ENCODE measurements at places on chromosomes 1 and 21. TPM values are rescaled to one million over a fixed set of nuclear protein-coding genes. Genes with fewer than 3 reads are reported as not detected.

Gene RAB42
- 1.4 TPM for total RNA-seq

Gene DNAJC6
- 2.0 TPM for total RNA-seq

Gene USH2A
- 2.7 TPM for total RNA-seq

DNA sequence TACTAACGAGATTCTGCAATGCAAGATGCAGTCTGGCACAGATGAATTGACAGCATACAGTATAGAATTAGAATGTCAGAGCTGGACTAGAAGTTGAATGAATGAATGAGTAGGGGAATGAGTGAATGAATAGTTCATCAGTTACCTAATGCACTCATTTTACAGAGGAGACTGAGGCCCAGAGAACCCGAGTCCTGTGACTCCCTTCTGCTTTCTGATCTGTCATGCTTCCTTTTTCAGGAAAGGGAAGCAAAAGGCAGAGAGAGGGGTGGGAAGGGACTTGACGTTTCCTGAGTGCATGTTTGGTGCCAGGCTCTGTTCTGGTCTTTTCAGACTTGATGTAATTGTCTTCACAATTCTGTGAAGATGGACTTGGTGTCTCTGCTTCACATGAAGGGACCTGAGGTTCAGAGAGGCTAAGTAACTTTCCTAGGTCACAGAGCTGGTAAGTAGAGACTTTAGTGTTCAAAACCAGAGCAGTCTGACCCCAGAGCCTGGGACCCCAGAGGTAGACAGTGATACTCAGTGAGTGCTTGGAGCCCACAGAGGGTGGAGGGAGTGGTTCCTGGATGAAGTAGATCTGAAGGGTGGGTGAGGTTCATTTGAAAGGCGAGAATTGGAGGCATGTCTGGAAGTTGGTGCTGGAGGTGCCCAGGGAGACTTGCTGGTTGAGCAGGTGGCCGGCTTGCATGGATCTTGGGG lies 8.0 kb upstream of the MEX3A start:
- no peak for DNase-seq

GRCh38 chr1:180376800-180377199 lies 125.6 kb downstream of the ACBD6 start:
- DNase-seq: no peak

- no peak for DNase-seq
Observed at GRCh38 chr1:22452481-22452957, 868 bp downstream of the ZBTB40 start.

Gene KIF2C
- 1.00 TPM for total RNA-seq

Gene LAMB3
- 5.0 TPM for total RNA-seq

DNA sequence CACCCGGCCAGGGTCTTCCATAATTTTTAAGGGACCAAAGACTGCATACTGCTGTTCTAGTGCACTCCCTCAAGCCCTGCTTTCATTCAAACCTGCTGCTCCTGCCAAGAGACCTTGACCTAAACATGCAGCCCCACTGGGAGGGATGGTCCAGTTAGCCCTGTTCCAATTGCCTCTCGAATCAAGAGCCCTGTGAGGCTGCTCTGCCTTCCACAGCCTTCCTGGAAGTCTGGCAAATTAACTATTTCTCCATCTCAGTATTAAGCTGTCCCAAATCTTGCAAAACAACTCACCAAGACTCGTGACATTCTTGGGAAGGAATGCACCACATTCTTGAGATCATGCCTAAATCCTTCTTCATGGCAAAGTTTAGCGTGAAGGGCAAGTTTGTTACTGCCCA lies 231.3 kb downstream of the C1orf94 start:
- DNase-seq: no peak

GRCh38 chr1:203250911-203251310 lies 21.4 kb upstream of the CHIT1 start:
- no peak for DNase-seq

GRCh38 chr1:70495370-70495769 lies 84.3 kb downstream of the CTH start:
- DNase-seq: no peak

Gene EPHA2
- 7.3 TPM for total RNA-seq

DNA sequence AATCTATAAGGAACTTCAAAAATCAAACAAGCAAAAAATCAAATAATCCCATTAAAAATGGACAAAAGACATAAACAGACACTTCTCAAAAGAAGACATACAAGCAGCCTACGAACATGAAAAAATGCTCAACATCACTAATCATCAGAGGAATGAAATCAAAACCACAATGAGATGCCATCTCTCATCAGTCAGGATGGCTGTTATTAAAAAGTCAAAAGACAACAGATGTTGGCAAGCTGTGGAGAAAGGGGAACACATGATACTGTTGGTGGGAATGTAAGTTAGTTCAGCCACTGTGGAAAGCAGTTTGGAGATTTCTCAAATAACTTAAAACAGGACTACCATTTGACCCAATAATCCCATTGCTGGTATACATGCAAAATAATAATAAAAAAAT lies 226.4 kb downstream of the S1PR1 start:
- no peak for DNase-seq

DNA sequence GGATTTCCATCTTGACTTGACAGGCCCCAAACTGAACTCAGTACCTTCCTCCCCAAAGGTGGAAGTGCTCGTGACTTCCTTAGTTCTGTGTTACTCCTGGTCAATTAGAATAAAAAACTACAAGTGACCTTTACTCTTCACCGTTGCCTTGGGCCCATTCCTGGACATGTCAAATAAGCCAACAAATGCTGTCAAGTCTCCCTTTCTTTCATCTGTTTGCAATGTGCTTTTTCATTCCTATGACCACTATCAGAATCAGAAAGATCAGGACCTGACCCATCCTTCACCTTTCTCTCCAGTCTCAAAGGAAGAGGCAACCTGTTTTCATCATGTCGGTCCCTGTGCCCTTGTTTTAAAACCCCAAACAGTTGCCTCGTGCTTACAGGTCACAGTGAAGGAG lies 4.9 kb upstream of the KCNJ10 start:
- no peak for DNase-seq

DNA sequence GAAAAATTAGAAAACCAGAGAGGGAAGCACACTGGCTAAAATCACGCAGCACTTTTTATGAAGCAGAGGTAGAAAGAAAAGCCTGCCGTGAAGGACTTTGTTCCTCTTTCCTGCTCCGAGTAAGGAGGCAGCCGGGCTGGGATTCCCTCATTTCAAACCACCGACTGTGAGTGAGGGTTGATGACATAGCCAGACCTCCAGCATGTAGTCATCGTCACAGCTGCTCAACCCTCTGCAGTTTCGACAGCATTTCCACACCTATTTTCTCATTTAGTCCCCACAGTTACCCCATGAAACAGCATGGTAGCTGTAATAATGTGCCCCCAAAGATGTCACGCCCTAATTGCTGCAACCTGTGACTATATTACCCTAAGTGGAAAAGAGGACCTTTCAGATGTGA lies 35.3 kb downstream of the FCRL5 start:
- no peak for DNase-seq

Gene LCE1F
- not detected for total RNA-seq

GRCh38 chr1:119871881-119872280 lies 24.4 kb downstream of the ADAM30 start:
- no peak for DNase-seq

DNA sequence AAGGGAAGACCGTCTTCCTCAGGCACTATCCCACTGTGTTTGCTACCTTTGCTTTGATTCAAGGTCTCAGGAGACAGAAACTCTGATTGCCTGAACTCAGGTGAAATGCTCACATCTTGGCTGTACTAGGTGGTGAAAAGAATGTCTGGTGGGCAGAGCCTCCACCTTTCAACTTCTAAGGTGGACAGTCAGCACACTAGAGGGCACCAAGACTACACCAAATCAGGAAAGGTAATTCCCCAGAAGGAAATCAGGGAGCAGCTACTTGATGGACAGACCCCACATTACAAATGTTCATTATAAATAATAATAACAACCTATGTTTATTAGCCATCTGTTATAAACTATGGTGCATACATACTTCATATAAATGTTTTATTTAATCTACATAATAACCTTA lies 220.9 kb downstream of the ATG4C start:
- DNase-seq: no peak

DNA sequence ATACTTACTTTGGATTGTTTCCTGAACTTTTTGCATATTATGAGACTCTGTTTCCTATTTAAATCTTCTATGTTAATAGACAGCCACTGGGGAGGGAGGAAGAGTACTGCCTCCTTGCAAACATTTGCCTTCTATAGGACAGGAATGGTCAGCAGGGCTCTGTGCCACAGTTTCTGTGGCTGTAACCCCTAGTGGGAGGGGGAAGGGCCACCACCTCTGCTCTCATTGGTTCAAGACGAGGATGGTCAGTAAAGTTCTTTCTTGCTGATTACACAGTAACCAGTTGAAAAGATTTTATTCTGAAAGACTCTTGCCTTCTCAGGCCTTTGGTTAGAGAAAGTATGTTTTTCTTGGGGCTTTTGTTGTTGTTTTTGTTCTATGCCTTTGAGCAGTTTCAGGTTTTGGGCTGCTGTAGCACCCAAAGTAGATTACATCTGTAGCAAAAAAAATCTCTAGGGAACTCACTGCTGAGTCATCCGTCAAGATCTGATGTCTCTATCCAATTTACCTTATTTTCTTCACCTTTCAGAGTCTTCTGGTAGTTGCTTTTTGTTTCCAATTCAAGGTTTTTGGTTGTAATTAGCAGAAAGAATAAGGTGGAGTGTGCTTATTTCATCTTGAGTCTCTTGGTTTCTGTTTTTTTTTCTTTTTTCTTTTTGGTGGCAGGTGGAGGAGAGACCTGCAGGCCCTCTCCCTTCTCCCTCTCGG lies 23.1 kb downstream of the SLC35A3 start:
- no peak for DNase-seq

DNA sequence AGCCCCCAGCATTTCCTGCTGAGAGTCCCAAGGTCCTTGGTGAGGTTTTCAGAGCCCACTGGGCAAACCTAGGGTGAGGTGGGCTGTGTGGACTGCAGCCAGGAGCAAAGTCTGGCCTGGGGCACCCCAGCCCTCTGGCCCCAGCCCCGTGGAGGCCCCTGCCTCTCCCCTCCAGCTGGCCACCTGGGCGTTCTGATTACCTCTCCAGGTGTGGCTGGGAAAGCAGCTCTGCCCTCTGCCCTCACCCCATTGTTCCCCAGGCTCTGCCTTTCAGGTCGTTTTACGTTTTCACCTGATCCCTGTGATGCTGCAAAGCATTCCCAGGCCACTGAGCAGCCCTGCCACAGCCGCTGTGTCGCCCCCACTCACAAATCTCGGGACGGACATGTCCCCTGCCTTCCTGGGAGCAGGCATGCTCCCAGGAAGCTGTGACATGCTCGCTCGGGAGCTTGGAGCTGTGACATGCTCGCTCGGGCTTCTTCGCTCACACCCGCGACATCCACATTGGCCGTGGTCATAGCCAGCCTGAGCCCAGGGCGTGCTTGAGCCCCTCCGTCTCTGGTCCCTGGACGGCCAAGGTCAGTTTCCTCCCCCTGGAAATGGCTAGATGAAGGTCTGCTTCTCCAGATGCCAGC lies 169.2 kb upstream of the ARHGEF16 start:
- DNase-seq: no peak

DNA sequence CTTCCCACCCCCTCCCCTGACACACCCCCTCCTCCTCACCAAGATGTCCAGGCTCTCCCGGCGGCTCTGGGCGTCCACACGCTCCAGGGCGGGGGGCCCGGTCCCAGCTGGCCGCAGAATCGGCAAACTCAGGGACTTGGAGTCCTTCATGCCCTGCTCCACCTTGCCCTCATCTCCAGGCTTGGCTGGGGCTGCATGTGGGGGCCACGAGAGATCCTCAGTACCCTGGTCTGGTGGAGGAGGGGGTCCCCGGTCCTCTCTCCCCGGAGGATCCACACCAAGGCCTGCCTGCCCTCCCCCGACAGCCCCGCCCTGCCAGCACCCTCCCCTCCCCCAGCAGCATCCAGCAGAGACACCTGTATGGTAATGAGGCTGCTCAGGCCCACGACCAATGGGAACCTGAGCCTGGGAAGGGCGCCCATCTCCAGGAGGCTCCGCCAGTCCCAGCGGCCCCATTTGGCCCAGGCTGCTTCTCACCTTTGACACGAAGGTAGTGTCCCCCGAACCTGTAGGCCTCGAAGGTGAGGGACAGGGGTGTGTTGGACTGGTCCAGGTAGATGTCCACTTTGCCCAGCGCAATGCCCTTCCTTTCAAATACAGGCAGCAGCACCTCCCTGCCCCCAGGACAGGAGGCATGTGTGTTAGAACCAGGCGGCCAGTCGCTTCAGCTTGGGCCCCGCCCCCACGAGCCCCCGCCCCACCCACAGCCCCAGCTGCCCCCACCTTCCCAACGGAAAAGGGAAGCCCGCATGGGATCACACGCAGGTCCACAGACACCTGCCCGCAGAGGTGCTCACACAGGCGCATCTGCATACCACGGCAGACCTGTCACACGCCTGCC lies 8.2 kb upstream of the TNFRSF25 start:
- no peak for DNase-seq

DNA sequence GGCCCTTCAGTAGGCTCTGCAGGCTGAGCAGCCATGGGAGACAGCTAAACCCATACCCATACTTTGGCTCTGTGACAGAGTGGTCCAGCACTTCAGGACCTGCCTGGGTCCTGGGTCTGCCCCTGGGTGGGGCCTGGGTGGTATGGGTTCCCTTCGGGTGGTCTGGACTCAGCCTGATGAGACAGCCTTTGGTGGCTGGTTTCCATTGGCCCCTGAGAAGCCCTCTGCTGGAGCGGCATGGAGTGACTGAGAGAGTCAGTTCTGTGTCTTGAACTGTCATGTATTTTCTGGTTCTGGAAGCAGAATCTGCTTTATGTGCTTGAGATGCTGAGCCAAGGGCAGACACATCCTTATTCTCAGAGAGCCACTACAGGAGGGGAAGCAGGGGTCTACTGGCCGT lies 31.3 kb upstream of the KCNA2 start:
- DNase-seq: no peak

- DNase-seq: no peak
Observed at GRCh38 chr1:171916315-171916771, 75.0 kb downstream of the DNM3 start.

GRCh38 chr1:29842130-29842529 lies 605.8 kb downstream of the PTPRU start:
- no peak for DNase-seq
